ENCODE measurements at places on chromosomes 2 and 18.

DNA sequence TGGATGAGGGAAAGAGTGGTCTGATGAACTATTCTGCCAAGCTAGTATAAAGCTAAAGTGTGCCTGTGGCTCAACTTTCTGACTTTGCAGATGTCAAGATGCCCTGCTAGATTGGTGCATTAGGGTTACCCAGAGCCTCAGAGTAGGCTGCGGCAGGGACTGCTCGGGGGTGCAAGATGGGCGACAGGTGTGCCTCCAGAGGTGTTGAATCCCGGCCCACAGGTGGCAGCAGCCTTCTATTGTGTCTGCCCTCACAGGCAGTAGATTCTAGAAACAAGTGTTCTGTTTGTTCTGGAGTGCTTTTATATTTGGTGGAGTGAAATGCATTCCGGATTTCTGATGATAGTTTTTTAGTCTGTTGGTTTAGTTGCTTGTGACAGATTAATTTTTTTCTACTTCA is 131.6 kb upstream of the IL1R2 start:
- no peak for DNase-seq

DNA sequence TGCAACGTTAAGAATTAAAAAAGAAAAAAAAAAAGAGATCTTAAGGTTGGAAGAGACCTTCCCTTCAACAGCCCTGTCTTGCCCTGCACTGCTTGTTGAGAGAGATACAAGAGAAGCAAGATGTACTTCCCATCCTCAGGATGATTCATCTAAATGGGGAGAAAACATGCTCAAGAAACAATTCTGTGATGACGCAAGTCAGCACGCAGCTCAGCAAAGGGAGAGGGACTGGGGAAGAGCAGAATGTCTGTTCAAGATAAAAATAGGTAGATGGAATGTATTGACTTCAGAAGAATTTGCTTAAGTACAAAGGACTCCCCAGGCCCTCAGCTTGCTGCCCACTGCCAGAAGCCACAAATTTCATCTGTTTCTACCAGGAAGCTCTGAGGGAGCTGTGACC is 198.2 kb upstream of the SPRED2 start:
- no peak for DNase-seq

DNA sequence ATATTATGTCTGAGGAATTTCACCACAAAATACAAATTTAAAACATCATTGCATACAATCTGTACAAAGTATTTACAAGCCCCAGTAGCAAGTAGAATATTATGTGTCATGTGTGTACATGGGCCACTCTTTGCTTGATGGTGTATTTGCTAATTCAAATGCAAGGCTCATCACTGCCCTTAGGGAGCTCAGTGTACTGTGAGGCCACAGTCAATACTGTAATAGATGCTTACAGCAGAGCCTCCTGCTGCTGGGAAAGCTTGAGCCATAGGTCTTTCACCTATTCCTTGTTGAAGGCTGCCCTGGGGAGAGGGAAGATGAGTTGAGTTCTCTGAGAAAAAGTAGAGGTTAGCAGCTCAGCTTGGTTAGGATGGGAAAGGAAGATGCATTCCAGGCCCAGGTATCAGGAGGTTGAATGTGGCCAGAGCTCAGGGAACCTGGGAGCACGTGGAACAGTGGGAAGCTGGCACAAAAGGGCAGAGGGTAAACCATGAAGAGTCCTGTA is 189.6 kb downstream of the LRP1B start:
- DNase-seq = no peak

DNA sequence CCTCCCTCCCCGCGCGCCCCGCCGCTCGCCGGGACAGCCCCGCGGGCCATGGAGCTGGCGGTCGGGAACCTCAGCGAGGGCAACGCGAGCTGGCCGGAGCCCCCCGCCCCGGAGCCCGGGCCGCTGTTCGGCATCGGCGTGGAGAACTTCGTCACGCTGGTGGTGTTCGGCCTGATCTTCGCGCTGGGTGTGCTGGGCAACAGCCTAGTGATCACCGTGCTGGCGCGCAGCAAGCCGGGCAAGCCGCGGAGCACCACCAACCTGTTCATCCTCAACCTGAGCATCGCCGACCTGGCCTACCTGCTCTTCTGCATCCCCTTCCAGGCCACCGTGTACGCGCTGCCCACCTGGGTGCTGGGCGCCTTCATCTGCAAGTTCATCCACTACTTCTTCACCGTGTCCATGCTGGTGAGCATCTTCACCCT is 865 bp downstream of the GALR1 start:
- DNase-seq = no peak

DNA sequence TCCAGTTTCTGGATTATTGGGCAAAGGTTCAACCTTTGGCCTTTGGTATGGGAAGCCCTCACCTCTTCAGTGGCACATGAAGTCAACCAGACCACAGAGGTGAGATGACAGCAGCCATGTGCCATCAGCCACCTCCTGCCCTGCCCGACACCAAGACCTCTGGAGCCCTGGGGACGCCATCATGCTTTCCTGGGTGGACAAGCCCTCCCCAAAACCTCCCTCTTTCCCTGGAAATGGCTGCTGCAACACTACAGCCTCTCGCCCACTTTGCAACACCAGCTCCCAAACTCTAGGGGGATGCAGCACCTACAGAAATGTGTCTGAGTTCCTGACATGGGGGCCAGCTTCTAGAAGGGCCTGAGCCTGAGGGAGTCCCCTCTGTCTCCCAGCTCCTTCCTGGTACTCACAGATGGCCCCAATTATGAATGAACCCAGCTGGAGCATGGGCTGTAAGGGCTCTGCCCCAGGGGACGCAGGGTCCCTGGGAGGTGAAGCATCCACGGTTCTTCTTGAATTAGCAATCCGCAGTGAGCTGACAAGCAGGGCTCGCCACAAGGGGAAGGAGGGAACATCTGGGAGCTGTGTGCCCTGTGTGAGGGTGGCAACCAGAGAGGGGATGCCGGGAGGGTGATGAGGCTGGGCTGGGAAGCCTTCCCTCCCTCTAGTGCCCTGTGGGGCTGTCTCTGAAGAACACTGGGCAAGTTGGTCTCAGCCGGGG is 268.5 kb upstream of the HDAC4 start:
- no peak for DNase-seq

DNA sequence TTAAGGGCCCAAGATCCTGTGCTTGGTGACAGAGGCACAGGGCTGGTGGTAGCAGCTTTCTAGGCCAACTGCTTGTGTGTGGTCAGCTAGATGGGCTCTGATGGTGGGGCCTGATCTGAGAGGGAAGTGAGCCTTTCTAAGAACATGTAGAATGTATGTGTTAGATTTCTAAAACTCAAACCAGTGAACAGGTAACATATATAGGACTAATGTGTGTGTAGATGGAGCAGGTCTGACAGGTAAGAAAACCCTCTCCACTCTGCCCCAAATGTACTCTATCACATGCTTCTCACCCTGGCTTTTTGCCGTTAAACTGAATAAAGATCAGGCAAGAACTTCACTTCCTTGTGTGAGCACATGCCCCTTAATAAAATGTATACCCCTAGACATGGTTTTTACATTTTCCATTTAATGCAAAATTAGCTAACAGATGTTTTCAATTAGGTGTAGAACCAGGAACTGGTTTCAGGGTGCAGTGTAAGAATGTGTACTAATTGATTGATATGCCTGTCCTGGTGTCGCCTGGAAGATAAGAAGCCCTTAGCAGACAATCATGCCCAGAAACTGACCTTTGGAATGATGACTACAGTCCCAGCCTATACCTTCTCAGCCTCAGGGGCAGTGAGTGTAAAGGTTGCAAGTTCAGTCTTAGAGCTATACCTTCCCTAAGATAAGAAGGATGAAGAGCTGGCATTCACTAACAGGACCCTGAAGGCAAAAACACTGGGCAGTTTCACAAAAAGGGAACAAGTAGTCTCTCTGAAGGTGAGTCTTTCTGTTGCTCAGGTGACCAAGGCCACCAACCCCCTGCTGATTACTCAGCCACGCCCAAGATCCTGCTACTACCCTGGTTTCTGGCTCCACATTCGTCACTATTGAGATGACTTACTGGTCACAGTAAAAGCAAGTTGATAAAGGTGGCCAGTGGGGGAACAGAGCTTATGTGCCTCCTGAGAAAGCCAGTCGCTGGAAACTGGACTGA is 71.2 kb downstream of the SPATS2L start:
- DNase-seq = peak; percentile 71

DNA sequence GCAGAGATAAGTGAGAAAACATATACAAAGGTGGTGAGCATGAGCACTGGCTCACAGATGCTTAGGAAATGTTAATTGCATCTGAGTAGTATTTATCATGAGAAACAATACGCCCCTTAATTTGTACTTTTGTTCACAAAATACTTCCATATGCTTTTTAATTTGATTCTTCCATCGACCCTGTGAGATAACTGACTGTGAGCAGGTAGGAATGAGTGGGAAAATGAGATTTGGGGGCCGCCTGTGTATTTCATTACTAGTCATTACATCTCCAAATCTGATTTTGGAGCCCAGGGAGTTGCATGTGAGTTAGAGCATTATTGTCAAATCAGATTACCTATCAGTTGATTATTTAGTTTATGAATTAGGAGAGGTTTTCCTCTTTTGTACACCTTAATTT is 36.7 kb upstream of the NPC1 start:
- no peak for DNase-seq
